Activated T-helper 1 cell treated with anti-CD3 and anti-CD28 coated beads, Interleukin-12 subunit alpha, Interleukin-12 subunit beta, Interleukin-2, Interleukin-4 antibody, amounts not matched to agents 30 ng/mL and 10 ng/mL and 1 ng/mL, durations not matched to agents 14 hours and 24 hours and 36 hours (primary cell): ENCODE measurements at places on chromosomes 3 and 15. TPM values are rescaled to one million over a fixed set of nuclear protein-coding genes. Genes with fewer than 3 reads are reported as not detected.

The DNAH1 gene
- 12.1 and 12.2 TPM in 2 replicates for total RNA-seq

The MLH1 gene
- total RNA-seq = 63.4 and 65.0 TPM in 2 replicates

The TMEM40 gene
- total RNA-seq = not detected in 2 replicates

The UTS2B gene
- not detected in 2 replicates for total RNA-seq

The COL8A1 gene
- 0.08 TPM in 1 of 2 replicates, not detected in the other for total RNA-seq

The HMCES gene
- 59.4 and 61.6 TPM in 2 replicates for total RNA-seq

The CMSS1 gene
- total RNA-seq = 108 and 121 TPM in 2 replicates

The OR5K2 gene
- not detected in 2 replicates for total RNA-seq

The XRN1 gene
- 48.0 and 52.7 TPM in 2 replicates for total RNA-seq

The CCRL2 gene
- total RNA-seq = 2.2 and 3.9 TPM in 2 replicates

The CCDC13 gene
- 0.32 TPM in 1 of 2 replicates, not detected in the other for total RNA-seq

The SNX1 gene
- 139 and 147 TPM in 2 replicates for total RNA-seq

The BRPF1 gene
- 44.6 and 45.9 TPM in 2 replicates for total RNA-seq

The SPRED1 gene
- 0.49 and 0.54 TPM in 2 replicates for total RNA-seq

The GXYLT2 gene
- 0.08 TPM in 1 of 2 replicates, not detected in the other for total RNA-seq

The NUP210 gene
- total RNA-seq = 149 and 152 TPM in 2 replicates

The TAMM41 gene
- 35.2 and 38.0 TPM in 2 replicates for total RNA-seq

The ALDH1L1 gene
- not detected in 2 replicates for total RNA-seq

The SH2D7 gene
- not detected in 2 replicates for total RNA-seq

The CHRM5 gene
- not detected in 2 replicates for total RNA-seq

The GP9 gene
- total RNA-seq = not detected in 2 replicates

The GOLGA8R gene
- total RNA-seq = 1.9 and 2.8 TPM in 2 replicates

The DNAH12 gene
- 0.17 TPM in 1 of 2 replicates, not detected in the other for total RNA-seq

The OSTN gene
- total RNA-seq = not detected in 2 replicates

The GOLGA8H gene
- not detected in 2 replicates for total RNA-seq

The IGSF10 gene
- not detected in 2 replicates for total RNA-seq

The EPHB1 gene
- total RNA-seq = 5.0 and 5.2 TPM in 2 replicates

The LRRIQ4 gene
- total RNA-seq = 0.10 and 0.12 TPM in 2 replicates

The IMPG2 gene
- 0.05 and 0.13 TPM in 2 replicates for total RNA-seq

The PRRT3 gene
- 16.4 and 16.8 TPM in 2 replicates for total RNA-seq

The ARPP21 gene
- not detected in 2 replicates for total RNA-seq

The WDR6 gene
- 143 and 145 TPM in 2 replicates for total RNA-seq

The GATA2 gene
- total RNA-seq = 0.18 and 0.22 TPM in 2 replicates

The FETUB gene
- not detected in 2 replicates for total RNA-seq

The EXD1 gene
- not detected in 2 replicates for total RNA-seq

The ATP13A5 gene
- not detected in 2 replicates for total RNA-seq

The GATM gene
- total RNA-seq = 0.86 and 1.0 TPM in 2 replicates

The EPHA6 gene
- total RNA-seq = not detected in 2 replicates

The KBTBD8 gene
- 18.3 and 26.6 TPM in 2 replicates for total RNA-seq

The TMCO5A gene
- not detected in 2 replicates for total RNA-seq

The KCNAB1 gene
- not detected in 2 replicates for total RNA-seq

The FANCD2 gene
- 63.4 and 64.2 TPM in 2 replicates for total RNA-seq

The CYP1A2 gene
- not detected in 2 replicates for total RNA-seq

The ADAMTS7 gene
- total RNA-seq = 0.39 and 0.47 TPM in 2 replicates

The SKOR1 gene
- total RNA-seq = 0.21 TPM in 1 of 2 replicates, not detected in the other

The ROPN1 gene
- total RNA-seq = not detected in 2 replicates

The TERC gene
- total RNA-seq = 3.1 and 3.4 TPM in 2 replicates

The CORO2B gene
- total RNA-seq = 0.10 TPM in 1 of 2 replicates, not detected in the other

The GCNT3 gene
- not detected in 2 replicates for total RNA-seq

The GOLGA8Q gene
- 1.1 and 2.0 TPM in 2 replicates for total RNA-seq

The SNTN gene
- total RNA-seq = not detected in 2 replicates

The SPATA12 gene
- not detected in 2 replicates for total RNA-seq

The TIMP4 gene
- 0.12 TPM in 1 of 2 replicates, not detected in the other for total RNA-seq

The MFSD1 gene
- total RNA-seq = 21.2 and 26.0 TPM in 2 replicates

The PIGX gene
- total RNA-seq = 49.7 and 52.1 TPM in 2 replicates
